ENCODE measurements at places on chromosomes 6 and 20. TPM values are rescaled to one million over a fixed set of nuclear protein-coding genes. Genes with fewer than 3 reads are reported as not detected.

Gene PXDC1
- polyA plus RNA-seq: 18.1 TPM

Gene ELOVL2
- polyA plus RNA-seq: 10.6 TPM

DNA sequence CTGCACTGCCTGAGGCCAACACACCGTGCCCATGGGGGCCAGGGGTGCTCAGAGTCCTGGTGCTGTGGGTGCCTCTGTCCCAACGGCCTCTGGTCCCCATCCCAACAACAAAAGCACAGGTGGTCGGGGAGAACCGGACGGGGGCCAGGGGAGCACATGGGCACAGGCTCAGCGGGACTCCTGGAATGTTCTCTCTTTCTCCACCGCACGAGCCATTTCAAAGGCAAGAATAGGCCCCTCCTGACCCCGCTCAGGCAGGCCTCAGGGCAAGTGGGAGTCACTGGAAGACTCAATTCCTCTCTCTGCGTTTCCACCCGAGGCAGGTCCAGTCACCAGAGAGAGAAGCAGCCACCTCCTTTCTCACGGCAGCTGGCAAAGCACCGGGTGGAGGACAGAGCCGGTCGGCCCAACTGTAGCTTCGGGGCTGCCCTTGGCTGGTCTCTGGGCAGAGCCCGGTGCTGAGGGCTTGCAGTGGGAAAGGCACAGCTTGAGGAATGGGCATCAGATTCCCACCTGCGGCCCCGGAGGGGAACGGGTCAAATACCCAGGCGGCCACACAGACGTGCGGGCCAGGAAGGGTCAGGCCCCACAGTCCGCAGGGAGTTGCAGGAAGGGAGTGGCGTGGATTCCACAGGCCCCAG, 55.2 kb downstream of the KCNQ2 start:
- no peak for DNase-seq

GRCh38 chr20:64131406-64131805, 24.0 kb upstream of the NPBWR2 start:
- DNase-seq: no peak

DNA sequence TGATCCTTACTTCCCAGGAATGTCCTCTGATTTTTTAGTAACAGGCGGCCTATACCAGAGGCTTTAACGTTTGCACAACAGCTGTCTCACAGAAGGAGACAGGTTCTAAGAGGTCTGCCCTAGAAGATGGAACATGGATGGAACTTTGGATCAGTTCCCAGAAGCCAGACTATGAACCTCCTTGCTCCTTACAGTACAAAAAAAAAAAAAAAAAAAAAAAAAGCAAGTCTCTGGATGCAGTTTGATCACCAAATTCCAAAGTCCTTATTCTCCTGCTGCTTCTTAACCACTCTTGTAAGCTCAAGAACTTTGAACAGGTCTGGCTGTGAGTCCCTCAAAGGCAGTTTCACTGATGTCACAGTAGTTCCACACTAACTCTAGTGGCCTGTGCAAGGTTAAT, 2.0 kb upstream of the TRMT11 start:
- no peak for DNase-seq

DNA sequence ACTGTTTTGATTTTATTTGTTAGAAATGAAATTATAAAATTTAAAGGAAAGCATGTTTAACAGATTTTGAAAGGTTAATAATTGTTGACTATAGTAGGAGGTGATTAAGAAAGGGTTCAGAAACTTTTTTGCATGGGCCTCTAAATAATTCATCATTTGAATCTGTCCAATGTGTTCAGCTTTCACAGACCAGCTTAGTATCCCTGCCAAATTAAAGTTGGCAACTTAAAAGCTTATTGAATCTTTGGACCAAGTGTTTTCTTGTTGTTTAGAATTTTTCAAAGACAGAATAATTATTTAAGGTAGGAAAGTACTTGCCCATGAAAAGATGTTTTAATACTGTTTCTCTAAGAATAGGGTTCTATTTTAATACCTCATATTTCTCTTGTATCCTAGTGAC, 466.0 kb downstream of the GJA1 start:
- no peak for DNase-seq

Data from left renal pelvis (tissue), 4 donors.